Activated effector memory CD4-positive, alpha-beta T cell treated with Interleukin-2 at 50 U/mL for 16 hours (primary cell): ENCODE measurements at places on chromosomes 7 and 10.

GRCh38 chr7:137329411-137329810 lies 14.1 kb downstream of the PTN start:
- no peak for DNase-seq

- DNase-seq = no peak
Observed at GRCh38 chr10:128863411-128863810, 603.6 kb upstream of the MGMT start.

DNA sequence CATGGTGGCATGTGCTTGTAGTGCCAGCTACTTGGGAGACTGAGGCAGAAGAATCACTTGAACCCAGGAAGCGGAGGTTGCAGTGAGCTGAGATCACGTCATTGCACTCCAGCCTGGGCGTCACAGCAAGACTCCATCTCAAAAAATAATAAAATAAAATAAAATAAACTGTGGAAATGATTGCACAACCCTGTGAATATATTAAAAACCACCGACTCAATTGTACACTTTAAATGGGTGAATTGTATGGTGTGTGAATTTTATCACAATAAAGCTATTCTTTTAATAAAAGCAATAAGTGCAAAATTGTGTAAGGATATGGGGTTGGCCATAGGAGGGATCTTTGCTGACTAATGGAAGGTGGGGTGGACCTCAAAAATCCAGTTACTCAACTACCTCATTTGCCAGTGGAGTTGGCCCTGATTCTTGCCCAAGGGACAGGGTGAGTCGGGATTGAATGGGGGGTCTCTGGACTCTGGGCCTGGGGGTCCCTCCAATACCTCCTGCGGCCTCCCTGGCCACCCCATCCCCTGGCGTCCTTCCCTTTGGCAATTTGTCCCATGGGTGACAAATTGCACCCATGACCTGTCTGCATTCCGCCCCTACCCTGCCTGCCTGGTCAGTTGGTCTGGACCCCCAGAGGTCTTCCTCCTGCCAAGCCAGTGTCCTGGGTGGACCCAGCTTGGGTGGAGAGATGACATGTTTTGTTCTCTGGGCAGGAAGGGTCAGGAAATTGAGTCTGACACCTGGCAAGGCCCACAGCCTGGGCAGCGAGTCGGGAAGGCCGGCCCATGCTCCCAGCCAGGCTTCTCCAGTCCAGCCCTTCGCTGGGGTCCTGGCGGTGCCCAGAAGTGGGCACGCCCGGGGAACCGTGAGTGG lies 61.7 kb upstream of the ELN start:
- DNase-seq = no peak

DNA sequence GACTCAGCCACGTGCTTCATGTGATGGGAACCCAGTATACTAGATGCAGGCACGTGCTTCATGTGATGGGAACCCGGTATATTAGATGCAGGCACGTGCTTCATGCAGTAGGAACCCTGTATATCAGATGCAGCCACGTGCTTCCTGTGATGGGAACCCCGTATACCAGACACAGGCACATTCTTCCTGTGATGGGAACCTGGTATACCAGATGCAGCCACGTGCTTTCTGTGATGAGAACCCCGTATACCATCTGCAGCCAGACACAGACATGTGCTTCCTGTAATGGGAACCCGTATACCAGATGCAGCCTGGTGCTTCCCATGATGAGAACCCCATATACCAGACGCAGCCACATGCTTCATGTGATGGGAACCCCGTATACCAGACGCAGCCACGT lies 44.0 kb downstream of the MGMT start:
- DNase-seq = no peak

DNA sequence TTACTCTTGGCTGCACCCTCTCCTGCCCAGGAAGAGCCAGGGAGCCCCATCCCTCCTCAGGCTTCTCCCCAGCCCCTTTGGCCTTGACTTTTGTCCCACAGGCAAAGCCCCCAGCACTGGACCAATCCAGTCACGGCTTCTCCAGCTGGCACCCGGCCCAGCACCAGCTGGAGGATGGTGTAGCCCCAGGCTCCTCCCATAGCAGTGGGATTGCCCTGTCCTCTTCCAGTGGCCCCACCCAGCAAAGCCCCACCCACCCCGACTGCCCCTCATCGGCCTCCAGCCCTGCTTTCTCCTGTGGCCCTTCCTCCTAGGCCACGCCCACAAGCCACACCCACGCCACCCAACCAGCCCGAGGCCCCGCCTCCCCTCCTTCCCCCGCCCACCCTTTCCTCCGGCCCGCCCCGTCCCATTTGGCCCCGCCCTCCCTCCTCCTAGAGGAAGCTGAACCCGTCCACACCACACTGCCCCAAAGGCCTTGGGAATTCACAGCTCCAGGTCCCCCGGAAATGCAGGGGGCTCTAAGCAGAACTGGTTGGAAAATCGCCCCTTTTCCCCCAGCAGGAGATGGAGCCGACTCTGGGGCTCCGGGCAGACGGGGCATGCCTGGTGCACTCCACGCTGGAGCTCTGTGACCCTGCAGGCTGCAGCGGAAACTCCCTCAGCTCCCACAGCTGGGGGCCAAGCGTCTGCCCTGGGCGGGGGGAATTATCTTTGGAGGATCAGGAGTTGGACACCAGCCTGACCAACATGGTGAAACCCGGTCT lies 25.2 kb downstream of the GET4 start:
- DNase-seq = no peak

DNA sequence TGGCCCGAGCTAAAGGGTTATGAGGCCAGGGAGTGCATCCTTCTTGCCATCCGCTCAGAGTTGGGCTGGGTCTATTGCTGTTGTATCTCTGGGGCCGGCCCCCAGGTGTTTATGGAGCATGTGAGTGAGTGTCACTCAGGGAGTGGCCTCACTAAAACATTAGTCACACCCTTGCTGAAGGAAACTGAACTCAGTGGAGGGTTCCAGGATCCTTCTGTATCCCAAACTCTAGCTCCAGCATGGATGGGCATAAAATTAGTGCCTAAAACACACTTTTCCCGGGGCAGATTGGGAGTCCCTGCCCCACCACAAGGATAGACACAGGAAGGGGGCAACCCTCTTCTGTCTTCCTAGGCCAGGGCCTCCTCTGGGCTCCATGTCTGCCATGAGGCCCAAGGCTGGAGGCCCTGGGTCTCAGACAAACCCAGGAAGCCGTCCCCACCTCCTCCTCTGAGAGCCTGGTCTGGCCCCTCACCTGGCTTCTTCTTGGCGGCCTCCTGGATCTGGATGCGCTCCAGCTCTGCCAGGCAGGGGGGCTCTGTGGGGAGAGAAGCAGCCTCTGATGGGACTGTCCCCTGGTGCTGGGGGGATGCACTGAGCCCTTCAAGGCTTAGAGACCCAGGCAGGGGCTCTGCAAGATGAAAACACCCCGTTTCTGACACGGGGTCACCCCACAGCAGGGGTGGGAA lies 24.5 kb downstream of the SPOCK2 start:
- no peak for DNase-seq

DNA sequence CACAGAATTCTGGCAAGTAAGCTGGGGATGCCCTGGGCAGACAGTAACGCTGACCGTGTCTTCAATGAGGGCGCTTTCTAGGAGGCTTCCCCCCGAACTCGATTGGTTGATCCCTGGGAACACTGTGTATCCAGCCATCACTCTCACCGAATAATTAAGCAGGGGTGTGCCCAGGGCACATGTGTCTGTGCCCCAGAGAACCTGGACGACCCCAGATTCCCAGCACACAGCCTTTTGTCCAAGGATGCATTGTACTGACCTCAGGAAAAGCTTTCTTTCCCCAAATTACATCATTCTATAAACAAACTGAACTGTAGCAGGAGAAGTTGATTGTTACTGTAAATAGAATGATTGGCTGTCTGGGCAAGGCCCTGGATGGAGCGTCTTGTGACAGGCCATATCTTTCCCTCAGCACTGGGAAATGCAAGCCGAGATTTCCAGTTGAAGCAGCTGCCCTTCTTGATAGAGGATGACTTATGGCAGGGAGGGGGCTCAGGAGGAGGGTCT lies 6.6 kb upstream of the DEPP1 start:
- no peak for DNase-seq

DNA sequence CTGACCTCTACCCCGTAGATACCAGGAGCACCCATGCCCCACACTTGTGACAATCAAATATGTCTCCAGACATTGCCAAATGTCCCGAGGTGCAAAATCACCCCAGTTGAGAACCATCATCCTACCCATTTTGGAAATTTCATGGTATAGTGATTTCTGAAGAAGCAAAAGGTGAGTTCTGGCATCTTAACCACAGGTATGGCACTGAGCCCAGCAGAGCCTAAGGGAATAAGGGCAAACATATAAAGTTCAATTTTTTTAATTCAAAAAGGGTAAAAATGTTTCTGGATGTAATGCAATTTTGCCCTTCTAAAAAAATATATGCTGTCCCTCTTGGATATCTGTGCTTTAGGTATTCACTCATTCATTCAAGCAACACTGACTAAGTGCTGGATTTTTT lies 30.5 kb upstream of the CPXM2 start:
- DNase-seq = no peak

DNA sequence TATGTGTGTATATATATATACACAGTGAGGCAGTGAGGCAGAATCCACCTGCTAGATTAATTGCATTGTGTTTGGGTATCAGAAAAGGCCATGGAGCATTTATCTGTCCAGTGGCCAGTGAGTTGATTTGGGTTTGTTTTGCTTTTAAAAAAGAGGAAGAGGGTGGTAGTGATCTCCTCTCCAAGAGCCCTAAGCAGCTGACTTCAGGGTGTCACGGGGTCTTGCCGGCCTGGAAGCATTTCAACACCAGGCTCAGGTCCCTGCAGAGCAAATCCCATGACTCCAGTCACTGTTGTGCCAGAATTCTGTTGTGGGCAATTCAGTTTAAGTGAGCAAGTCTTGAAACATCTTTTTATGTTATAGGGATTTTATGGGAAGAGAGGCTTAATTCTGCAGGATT lies 30.6 kb upstream of the GPNMB start:
- no peak for DNase-seq

DNA sequence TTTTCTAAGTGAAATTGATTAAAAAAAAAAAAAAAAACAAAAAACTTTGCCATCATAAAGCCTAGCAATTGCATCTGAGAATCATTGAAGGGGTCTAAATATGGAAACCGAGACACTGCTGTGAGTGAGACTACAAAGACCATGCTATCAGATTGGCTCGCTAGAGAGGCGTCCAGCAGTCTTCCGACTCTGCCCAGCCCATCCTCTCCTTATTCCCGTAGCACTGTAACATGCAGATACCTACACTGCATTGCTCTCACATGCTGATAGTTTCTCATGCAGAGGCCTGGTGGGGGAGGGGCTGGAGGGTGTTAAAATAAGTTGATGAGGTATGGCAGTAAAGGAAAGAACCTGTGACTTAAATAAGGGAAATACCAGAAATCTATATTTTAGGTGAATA lies 130.7 kb downstream of the NRF1 start:
- no peak for DNase-seq

- no peak for DNase-seq
Observed at GRCh38 chr10:88687853-88688467, 18.1 kb upstream of the LIPK start.

GRCh38 chr10:8279598-8279997 lies 225.1 kb downstream of the GATA3 start:
- DNase-seq = no peak

GRCh38 chr10:22717728-22718127 lies 3.4 kb upstream of the PIP4K2A start:
- DNase-seq = no peak

- no peak for DNase-seq
Observed at GRCh38 chr7:8277394-8277982, 15.5 kb upstream of the ICA1 start.

DNA sequence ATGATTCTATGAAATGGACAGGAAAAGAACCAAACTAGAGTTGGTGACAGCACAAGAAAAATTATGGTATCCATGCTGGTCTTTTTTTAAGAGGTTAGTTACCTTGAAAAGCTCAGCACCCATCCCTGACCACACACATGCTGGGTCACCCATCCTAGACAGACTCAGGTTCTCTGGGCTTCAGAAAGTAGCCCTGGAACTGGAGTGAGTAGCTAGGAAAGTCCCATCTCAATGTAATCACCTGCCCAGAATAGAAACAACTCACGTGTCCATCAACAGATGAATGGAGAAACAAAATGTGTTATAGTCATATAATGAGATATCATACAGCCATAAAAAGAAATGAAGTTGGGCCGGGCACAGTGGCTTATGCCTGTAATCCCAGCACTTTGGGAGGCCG lies 37.0 kb downstream of the GSDME start:
- no peak for DNase-seq

DNA sequence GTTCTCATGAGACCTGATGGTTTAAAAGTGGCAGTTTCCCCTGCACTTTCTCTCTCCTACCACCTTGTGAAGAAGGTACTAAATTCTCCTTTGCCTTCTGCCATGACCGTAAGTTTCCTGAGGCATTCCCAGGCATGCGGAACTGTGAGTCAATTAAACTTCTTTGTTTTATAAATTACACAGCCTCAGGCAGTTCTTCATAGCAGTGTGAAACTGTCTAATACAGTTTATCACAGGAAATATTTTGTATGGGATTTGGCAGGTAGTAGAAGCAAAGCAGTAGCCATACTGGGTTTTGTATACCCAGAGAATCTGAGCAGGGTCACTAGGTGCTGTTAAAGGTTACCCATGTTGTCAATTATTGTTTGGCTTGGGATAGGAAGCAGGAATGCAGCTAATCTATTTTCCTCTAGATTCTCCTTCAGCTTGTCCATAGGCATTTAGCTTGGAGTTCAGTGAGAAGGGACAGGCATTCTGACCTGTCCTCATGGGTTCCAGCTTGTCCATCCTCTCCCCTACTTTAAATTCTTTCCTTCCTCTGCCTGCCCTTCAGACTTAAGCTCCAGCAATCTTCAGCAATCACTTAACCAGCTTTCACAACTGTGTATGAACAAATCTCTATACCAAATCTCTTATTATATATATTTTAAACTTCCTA lies 186.7 kb downstream of the PCLO start:
- no peak for DNase-seq

GRCh38 chr7:35257251-35258124 lies 3.6 kb upstream of the TBX20 start:
- no peak for DNase-seq
